ENCODE measurements at places on chromosomes 12 and 14. TPM values are rescaled to one million over a fixed set of nuclear protein-coding genes. Genes with fewer than 3 reads are reported as not detected.
A peak's percentile ranks its signal among the peaks of the same experiment; 100 is the strongest.

The GPD1 gene
- total RNA-seq: not detected

- DNase-seq: no peak
Measured at GRCh38 chr12:6373022-6373787, 2.2 kb downstream of the SCNN1A start.

The REM2 gene
- 1.6 TPM for total RNA-seq

DNA sequence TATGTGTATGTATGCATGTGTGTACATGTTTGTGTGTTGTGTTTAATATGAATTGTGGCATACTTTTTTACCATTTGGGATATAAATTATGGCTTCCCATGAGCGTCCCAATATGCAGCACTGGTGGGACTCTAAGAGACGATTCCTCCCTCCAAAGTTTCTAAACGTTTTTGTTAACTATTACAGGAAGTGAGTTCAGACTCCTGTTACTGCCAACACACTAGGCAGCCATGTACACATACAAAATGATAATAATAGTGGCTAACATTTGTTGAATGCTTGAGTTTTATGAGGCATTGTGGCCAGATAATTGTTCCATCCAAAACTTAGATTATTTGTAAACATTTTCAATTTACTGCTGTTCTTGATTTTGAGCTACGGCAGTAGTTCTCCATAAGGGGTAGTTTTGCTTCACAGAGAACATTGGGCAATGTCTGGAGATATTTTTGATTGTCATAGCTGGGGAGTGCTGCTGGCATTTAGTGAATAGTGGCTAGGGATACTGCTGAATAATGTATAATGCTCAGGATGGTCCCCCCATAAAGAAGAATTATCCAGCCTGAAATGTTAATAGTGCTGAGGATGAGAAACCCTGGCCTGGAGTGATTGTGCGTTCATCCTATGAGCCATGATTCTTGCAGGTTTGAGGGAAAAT, 45.1 kb downstream of the ARID2 start:
- DNase-seq: no peak

DNA sequence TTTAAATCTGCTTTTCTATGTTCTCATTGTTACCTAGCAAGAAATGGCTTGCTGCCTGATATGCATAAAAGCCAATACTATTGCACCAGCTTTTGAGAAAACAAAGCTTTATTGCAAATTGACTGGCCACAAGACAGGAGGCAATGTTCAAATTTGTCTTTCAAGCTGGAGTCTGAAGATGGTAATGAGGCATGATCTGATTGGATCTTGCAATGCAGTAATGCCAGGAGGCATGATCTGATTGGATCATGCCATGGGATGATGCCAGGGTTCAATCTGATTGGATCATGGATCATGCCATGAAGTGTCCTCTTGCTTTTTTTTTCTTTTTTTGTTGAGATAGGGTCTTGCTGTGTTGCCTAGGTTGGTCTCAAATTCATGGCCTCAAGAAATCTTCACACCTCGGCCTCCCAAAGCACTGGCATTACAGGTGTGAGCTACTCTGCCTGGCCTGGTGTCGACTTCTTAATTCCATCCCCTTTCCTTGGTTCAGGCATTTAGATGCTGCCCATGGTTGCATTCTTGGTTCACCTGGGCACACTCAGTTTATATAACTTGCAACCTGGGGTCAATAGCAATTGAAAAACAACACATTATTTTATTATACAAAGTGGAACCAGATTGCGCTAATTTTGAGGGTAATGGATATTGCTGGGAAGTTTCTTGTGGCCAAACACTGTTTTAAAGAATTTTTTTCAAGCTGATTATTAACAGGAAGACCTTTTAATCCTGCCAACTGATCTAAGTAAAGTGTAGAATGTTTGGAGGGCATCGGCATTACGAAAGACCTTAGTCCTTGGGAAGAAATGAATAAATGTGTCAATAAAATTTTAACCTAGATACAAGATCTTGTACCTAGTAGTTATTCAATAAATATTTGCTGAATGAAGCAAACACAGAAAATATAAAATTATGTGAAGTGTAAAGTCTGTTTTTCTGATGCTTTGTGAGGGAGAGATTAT, 38.8 kb downstream of the HSD17B6 start:
- DNase-seq: no peak

DNA sequence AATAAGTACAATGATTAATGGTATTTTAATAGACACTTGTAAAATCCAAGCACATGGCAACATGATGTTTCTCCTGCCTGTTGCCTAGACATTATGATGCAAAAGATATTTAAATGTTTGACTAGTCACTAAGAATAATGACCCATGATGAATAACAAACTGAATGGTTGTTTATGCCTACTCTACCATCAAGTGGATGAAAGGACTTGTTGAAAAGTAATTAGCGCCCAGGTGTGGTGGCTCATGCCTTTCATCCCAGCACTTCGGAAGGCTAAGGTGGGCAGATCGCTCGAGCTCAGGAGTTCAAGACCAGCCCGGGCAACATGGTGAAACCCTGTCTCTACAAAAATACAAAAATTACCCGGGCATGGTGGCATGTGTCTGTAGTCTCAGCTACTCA, 30.7 kb downstream of the KIF21A start:
- no peak for DNase-seq

DNA sequence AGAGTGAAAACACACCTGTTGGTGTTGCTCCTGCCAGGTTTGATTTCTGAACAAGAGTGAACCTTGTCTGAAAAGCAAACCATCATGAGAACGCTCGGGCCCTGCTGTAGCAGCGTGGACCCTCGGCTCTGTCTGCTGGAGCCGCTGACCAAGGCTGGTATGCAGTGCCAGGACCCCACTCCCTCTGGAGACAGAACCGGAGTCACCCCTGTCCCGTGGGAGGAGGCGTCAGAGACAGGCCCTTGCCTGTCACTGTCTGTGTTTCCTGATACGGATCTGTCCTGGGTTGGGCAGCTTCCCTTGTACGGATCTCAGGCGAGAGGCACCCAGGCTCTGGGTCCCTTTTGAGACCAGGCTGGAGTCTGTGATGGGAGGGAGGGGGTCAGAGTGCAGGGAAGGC, 111.6 kb downstream of the ADGRD1 start:
- peak; percentile 6 for DNase-seq

Measured in uterus (tissue), 4 donors.